ENCODE measurements at places on chromosomes 6 and 20.

GRCh38 chr6:167806061-167806700 is 20.5 kb upstream of the AFDN start:
- DNase-seq: no peak

- DNase-seq: no peak
Measured at GRCh38 chr6:77019081-77019480, 444.2 kb downstream of the HTR1B start.

DNA sequence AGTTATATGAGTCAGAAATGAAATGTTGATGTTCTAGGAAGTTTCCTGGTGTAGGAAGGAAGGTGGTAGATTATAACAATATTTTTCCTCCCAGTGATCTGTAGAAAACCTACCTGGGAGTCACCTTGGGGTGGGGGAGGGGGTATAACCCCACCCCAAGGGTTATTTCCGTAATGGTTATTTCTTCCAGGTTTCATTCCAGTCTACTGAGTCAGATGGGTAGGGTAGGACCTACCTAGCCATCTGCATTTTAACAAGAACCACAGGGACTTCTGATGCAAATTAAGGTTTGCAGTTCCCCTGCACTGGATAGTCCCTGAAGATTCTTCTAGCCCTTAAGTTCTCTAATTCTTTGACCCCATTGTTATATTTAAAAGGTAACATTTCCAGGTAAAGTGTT is 88.9 kb downstream of the ARMC2 start:
- no peak for DNase-seq

GRCh38 chr20:60170116-60170515 is 211.9 kb downstream of the CDH26 start:
- DNase-seq: no peak

DNA sequence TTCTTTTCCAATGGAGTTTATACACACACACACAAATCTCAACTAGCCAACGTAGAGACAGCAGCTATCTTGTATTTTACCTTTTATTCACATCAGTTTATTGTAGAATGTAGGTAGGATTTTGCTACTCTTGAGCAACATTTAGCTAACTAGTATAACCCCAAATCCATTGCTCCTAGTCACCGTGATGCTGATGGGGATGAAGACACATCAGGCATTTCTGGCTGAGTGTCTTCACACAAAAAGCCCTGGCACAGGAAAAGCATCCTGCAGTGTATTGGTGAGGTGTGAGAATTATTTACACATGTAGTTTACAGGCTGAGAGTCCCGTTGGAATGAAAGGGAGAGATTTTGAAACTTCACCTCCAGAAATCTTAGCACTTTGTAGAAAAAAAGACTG is 65.9 kb upstream of the FBXL4 start:
- no peak for DNase-seq

GRCh38 chr6:56652994-56653393 is 10.3 kb upstream of the DST start:
- no peak for DNase-seq

- DNase-seq: no peak
Measured at GRCh38 chr20:48025051-48025515, 239.8 kb upstream of the SULF2 start.
